Stimulated activated effector memory CD8-positive, alpha-beta T cell treated with anti-CD3 and anti-CD28 coated beads, Interleukin-12 subunit alpha, Interleukin-12 subunit beta, amount 100 ng/mL, for 72 hours (primary cell): ENCODE measurements at places on chromosomes 7 and 10.
A peak's percentile ranks its signal among the peaks of the same experiment; 100 is the strongest.

DNA sequence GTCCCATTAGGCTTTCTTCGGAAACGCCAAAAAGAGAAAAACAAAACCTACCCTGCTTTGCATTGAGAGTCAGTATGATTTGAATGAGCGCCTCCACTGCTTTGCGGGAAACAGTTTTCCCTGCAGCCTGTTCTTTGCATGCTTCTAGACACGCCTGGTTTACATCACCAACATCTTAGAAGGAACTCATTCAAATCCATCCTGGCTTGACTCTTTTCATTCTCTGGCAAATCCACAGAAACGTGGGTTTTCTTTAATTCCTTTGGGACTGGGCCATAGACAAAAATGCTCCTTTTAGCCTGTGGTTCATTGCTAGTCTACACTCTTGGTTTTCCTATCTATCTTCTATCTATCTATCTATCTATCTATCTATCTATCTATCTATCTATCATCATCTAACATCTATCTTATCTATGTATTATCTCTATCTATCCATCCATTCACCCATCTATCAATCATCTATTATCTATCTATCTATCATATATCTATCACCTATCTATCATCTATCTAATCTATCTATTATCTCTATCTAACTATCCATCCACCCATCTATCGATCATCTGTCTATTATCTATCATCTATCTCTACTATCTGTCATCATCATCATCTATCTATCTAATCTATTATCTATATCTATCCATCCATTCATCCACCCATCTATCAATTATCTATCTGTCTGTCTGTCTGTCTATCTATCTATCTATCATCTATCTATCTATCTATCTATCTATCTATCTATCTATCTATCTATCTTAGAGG is 68.3 kb downstream of the GATA3 start:
- no peak for DNase-seq

- DNase-seq, result no peak
Observed at GRCh38 chr10:117003336-117003735, 1.7 kb downstream of the SHTN1 start.

GRCh38 chr10:14508725-14509124 is 178.0 kb upstream of the FRMD4A start:
- DNase-seq, result no peak

DNA sequence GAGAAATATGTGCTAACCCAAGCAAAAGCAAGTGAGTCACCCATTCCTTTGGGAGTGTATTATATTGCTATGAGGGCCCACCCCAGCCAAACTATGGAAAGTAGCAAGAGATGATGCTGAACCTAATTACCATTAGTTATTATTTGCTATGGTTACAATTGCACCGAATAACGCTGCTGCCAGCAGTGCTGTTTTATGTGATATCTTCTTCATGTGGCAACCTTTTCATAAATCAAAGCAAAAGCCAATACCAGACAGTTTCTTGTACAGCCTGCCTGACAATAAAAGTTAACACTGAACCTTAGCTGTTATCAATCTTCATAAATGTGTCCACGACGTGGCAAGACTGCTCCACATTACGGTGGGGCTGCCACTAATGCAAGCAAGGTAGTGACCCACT is 241.7 kb upstream of the PLXNA4 start:
- DNase-seq, result no peak

- DNase-seq, result no peak
Observed at GRCh38 chr7:153452661-153453060, 599.5 kb upstream of the DPP6 start.

- DNase-seq, result no peak
Observed at GRCh38 chr10:108452533-108452932, 1288.0 kb upstream of the SORCS1 start.

DNA sequence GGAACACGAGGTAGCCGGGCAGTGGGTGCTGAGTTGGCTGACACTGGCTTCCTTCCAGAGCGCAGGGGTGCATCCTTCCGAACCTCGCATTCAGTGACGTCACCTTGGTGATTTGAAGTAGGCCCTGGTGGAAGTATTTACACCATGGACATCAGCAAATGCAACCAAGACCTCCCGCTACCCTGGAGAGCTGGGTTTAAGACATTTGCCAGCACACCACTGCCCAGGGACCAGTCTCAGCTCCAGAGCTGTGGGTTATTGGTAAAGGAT is 106.4 kb upstream of the GPR26 start:
- no peak for DNase-seq

GRCh38 chr7:7996568-7996967 is 28.0 kb downstream of the GLCCI1 start:
- DNase-seq, result no peak

- no peak for DNase-seq
Observed at GRCh38 chr7:111765751-111766643, 203.7 kb upstream of the IMMP2L start.

GRCh38 chr10:122525788-122526187 is 34.8 kb upstream of the DMBT1 start:
- no peak for DNase-seq

- no peak for DNase-seq
Observed at GRCh38 chr10:65660006-65660405, 1265.8 kb upstream of the LRRTM3 start.

DNA sequence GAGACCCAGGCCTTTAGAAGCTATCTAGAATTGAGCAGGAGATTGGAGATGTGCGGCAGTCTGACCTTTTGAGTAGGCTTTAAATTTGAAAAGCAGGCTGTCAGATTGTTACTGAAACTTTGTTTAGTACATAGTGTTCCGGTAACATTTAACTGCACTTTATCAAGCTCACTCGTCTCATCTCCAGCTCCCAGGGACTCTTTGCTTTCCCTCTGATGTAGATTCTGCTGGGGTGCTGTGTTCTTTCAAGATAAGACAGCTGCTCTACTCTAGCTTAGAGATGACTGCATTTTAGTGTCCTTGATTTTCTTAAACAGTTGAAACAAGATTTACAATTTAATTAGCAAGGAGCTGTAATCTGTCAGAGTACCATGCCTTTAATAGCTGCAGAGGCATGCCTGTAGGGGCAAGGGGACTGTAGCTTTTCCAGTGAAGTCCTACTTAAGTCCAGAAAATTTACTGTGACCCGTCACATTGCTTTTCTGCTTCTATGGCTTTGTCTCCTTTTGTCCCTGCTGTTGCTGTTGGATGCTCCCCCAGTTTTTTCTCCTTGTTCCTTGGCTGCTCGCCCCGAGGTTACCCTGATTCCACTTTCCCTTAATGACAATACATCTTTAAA is 56.4 kb upstream of the MTPN start:
- DNase-seq, result no peak

DNA sequence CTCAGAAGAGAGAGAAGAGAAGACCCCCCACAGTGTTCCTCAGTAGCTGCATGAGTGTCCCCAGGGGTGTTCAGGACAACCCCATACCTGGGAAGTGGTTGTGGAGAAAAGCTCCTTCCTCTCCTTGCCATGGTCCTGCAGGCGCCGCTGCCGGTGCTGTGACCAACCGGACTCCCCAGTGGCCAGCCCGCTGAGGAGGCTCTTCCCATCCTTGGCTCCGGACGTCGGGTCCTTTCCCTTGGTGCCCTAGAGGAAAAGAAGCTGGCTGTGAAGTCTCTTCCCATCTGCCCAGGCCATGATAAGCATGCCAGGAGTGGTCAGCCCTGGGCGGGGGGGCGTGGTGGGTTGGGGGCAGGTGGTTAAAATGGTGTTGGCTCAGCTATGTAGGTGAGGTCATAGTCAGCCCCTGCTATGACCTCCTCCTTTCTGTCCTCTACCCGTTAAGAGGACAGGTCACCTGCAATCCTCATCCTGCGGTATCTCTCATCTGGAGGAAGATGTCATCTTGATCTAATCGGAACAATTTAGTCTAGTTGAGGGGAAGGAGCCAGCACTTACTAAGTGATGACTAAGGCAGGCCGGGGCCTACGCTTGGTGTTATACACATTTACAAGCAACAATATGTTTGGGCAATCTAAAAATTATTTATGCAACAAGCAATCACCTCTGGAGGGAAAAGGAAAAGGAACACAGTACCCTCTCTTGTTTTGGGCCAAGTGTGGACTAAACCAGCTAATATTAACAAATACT is 13.2 kb downstream of the WDR91 start:
- DNase-seq, result no peak

DNA sequence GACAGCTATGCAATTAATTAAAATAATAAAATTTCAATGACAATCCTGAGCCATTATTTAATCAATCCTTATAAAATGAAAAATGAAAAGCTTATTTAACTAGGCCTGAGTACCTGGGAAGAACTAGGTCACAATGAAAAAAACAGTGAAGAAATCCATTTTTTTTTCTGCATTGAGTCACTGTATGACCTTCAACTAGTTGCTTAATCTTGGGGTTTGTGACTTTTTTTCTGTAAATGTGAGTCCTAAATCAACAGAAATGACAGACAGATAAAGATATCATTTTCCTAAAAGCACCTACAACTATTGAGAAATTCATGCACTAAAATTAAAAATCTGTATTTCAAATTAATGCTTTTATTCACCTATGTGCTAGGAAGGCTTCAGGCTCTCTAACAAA is 96.8 kb downstream of the TMEM26 start:
- no peak for DNase-seq

DNA sequence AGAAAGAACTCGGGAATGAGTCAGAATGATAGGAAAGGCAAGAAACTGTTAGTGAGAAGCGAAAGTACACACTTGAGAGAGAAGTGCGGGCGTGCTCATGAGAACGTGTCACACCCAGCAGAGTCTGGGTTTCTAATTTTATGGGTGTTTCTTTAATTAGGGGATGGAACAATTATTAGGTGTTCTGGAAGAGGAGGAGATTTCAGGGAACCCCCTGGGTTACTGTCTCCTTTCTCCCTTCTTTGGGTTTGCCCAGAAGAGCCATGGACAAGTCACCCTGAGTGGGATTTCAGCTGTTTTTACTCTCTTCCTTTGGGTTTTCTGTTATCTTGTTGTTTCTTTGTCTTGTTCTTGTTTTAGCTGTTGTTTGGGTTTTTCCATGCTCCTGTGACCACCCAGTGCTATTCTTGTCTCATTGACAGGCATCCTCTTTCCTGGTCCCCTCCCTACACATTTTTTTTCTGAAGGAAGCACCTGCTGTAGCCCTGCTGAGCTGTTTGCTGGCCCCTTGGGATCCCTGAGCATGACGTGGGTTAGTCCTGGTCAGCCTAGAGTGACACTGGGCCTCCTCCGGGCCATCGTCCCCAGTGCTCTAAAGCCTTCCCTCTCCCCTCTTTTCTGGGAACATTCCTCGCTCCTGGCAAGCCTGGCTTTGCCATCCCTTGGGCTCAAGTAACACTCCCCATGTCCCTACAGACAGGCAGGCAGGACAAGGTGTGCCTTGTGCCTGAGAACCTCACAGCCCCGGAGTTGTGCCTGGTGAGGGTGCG is 3.5 kb downstream of the SH2D4B start:
- peak; percentile 45 for DNase-seq

- no peak for DNase-seq
Observed at GRCh38 chr10:50574931-50575330, 48.8 kb downstream of the SGMS1 start.

DNA sequence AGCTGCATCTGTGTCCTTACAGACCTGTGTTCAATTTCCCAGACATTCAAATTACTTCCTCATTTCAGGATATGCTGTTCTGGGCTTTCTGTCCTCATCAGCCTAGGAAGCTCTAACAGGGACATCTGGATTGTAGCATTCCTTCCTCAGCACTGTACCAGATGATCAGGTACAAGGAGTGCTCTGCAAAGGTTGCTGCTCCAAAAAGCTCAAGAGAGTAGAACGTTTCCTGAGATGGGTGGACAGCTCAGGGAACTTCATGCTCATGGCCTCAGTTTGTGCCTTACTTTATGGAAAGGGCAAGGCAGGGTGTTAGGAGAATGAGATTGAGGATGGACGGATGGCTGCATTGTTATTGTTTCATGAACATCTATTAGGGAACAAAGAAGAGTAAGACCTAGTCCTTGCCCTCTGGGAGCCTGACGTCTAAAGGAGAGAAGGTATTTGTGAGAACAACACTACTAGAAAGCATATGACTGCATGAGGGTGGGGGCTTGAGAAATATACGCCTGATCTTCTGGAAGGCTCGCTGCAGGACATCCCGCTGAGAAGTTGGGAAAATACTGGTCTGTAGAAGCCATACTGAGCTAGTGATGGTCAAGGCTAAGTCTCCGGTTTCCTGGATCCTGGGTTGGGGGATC is 10.5 kb upstream of the ZNF212 start:
- no peak for DNase-seq

GRCh38 chr7:55088107-55088506 is 69.3 kb downstream of the EGFR start:
- DNase-seq, result no peak

DNA sequence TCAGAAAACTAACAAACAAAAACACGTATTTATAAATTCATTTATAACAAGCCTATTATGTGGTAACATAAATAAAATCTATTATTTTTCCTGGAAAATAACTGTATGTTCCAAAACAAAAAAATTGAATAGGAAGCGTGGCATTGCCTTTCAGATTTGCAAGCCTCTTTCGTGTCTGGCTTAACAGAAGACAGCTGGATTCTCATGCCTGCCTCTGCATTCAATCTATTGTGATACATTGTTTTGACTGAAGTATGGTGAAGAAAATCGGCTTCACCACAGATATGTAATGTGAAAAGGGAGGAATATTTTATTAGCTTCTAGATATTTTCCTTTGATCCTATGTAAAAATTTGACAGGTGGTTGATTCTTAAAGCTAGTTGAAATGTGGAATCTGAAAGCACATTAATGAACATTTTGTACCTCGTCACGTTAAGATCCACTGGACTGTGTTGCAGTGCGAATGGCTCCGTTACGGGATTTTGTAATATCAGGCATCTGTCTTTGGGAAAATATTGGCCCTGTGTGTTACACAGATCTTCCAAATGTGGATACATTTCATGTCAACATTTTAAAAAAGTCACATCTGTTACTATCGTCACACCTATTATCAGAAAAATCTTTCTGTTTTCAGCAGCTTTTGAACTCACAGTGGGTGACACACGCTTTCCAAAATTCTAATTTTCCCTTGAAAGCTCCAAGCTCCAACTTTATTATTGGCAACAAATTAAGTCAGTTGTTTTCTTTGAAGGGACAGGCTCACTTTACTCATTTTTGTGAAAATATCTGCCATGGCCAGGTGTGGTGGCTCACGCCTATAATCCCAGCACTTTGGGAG is 26.2 kb downstream of the PALD1 start:
- DNase-seq, result no peak

DNA sequence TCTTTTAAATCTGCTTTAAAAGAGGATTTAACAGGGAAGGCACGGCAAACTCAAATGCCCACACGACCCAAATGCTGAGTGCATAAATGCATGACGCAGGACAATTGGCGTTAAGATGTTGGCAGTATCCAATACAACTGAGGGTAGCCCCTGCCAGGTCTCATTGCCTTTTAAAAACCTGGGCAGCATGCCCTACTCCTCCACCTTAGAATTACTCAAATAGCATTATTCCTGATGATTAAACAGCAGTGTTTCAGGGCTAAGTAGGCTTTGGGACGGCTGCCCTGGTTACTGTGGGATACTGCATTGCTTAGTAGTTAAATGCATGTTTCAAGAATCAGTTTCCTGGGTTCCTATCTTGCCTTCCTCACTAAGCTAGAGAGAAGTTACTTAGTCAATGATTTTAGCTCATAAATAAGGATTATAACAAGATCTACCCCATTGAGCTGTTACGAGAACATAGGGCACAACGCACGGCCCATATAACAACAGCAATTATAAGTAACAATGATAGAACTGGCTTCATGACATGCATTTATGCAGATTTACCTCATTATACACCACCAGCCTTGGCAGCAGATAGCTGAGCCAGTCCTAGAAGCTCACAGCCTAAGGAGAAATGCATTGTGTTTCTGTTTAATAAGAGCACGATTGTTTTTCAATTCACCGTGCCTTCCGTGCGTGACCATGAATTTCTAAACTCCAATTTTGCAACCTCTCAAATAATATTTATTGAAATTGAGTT is 7.9 kb downstream of the TUBAL3 start:
- DNase-seq, result no peak
